ENCODE measurements at places on chromosomes 3 and 15. TPM values are rescaled to one million over a fixed set of nuclear protein-coding genes. Genes with fewer than 3 reads are reported as not detected.

Gene GOLGA8Q
- not detected for total RNA-seq

GRCh38 chr15:75985971-75986370 lies 26.3 kb downstream of the NRG4 start:
- DNase-seq: no peak

DNA sequence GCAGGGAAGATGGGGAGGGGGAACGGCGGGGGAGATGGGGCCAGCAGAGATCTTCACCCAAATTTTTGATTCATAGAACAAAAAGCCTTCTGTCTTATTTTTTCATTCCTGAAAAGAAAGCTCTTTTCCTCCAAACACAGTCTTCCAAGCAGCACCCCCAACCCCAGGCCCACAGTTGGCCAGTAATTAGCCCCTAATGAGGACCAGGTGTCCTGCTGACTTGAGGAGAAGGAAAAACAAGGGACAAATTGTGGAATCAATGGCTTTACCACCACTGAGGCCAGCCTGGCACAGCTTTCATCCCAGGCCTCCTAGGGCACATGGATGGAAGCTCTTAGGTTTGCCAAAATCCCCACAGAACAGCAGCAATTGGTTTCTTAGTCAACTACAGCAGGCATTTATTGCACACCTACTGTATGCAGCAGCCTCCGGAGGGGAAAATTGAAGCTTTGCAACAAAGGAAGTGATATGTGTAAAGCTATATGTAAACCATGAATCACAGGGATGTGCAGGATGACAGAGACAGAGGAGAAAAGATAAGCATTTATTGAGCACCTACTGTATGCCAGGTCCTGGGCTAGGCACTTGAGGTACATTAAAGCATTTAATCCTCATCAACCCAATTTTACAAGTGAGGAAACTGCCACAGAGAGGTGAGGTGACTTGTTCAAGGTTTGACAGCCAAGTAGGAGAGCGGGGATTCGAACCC lies 199.5 kb downstream of the TBC1D2B start:
- no peak for DNase-seq

DNA sequence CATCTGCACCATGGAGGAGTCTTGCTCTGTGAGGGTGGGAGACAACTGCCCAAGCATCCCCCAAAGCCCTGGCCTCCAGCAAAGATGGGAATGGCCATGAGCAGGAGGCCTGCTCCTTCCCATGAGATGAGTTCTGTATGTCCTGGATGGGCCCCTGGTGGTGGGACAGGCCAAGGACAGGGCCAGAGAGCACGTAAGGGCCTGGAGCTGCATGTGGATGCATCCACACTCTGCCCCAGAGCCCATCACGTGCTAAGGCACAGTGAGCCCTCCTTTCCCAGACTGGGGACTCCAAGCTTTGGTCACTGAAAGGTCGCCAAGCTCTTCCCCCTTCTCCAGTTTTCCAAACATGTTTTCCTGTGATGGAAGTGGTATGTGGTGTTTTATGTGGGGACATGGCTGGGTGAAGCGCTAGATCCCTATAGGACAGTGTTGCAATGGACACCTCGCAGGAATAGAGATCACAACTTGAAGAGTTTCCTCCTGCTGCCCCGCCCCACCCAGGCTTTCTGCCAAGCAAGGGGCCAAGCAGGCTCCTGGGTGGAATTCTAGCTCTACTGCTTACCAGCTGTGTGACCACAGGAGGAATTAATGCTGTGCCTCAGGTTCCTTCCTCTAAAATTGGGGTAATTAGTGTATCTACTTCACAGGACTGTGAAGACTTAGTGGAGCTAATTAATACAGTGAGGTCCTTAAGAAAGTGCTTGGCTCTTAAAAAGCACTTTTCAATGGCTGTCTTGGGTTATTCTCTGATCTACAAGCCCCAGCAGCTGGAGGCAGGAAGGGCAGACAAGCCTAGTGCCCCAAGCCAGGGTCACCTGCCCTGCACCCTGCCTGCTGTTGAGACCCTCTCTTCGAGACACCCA lies 106.4 kb upstream of the RPL32 start:
- DNase-seq: no peak

GRCh38 chr3:179268400-179269051 lies 17.6 kb upstream of the KCNMB3 start:
- DNase-seq: no peak

- no peak for DNase-seq
Measured at GRCh38 chr3:16322189-16322588, 57.2 kb downstream of the OXNAD1 start.

GRCh38 chr15:72845981-72846383 lies 62.4 kb upstream of the ADPGK start:
- no peak for DNase-seq

GRCh38 chr3:48661501-48662144 lies 1.1 kb downstream of the CELSR3 start:
- peak; percentile 92 for DNase-seq

- DNase-seq: no peak
Measured at GRCh38 chr15:75594276-75594675, 15.2 kb upstream of the PTPN9 start.

DNA sequence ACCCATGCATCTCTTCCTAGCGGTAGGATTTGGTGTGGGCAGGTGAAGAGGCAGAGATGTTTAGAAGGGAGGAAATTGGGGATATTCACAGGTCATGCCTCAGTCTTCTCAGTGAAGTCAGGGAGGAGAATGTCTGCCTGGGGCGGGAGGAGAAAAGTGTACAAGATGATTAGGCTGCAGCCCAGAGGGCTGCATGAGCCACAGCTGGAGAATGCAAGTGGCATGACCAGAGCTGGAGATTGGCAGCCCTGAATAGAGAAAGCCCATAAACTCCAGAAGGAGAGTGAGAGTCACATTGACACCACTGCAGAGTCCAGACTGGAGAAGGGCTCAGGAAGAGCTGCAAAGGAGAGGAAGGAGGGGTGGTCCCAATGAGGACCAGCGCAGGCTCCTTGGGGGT lies 22.6 kb downstream of the PDHB start:
- DNase-seq: no peak

GRCh38 chr3:150984066-150984465 lies 11.5 kb upstream of the CLRN1 start:
- no peak for DNase-seq

- no peak for DNase-seq
Measured at GRCh38 chr3:130758624-130759369, 12.2 kb upstream of the PIK3R4 start.

- DNase-seq: no peak
Measured at GRCh38 chr3:192696943-192697587, 30.3 kb downstream of the FGF12 start.

DNA sequence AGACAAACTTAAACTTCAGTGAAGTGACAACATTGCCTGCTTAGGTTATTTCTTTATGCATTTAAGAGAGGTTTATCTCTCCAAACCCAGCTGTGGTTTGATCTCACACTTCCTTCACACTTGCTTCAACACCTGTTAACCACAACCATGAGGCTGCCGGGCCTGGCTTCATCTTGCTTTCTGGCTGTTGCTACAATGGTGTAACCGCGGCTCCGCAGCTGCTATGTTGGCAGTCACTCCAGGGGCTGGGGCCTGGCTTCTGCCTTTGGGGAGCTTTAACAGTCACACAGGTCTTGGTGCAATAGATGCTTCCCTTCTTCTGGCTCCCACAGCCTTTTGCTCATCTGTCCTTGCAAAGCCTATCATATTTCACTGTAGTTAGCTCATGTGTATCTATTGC lies 72.9 kb upstream of the MNS1 start:
- no peak for DNase-seq

GRCh38 chr3:101333883-101334282 lies 13.5 kb upstream of the IMPG2 start:
- no peak for DNase-seq

- DNase-seq: no peak
Measured at GRCh38 chr3:58341376-58341775, 8.7 kb downstream of the PXK start.

- DNase-seq: no peak
Measured at GRCh38 chr3:126270145-126270811, 86.9 kb downstream of the KLF15 start.

Gene AMOTL2
- total RNA-seq: 55.6 TPM

DNA sequence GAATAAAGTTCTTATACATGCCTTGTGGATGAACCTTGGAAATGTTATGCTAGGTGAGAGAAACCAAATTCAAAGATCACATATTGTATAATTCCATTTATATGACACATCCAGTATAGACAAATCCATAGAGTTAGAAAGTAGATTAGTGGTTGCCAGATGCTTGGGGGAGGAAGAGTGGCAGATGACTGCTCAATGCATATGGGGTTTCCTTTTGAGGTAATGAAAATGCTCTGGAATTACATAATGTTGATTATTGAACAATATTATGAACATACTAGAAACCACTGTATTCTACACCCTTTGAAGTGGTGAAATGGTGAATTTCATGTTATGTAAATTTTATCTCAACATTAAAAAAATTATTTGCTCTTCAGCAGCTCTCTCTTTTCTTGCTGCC lies 100.8 kb downstream of the DHX36 start:
- no peak for DNase-seq

GRCh38 chr15:80673561-80674244 lies 21.4 kb upstream of the ABHD17C start:
- DNase-seq: no peak

DNA sequence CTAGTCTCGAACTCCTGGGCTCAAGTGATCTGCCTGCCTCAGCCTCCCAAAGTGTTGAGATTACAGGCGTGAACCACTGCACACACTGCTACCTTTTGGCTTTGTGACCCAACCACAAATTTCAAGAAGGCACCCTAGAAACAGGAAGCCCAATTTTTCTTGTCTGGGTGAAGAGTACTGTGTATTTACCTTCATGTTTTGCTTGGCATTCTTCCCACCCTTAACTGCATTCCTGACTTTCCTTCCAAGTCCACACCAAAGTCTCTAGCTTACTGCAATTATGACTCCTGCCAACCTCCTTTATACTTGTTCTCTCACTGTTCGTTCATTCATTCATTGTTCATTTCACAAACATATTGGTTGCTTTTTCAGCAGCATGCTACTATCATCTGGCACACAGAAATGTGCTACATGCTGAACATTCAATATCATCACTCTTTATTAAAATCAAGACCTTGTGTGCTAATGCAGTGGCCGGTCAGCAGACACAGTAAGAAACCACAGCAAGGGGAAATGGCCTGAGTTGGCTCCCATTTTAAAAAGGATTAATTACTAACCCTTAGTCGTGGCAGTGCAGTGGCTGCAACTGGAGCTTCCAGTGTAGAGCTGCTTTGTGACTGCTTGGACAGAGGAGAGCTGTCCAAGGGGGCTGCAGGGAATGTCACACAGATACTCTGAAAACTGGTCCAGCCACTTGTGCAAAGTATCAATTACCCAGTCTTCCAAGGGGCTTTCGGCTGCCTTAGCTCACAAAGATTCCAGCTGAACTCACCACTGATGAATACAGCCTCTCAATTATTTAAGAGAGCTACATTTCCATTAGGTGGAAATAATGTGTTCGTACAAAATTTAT lies 94.0 kb downstream of the ETFA start:
- no peak for DNase-seq

Gene ESYT3
- total RNA-seq: 0.44 TPM

Gene PLA2G4E
- total RNA-seq: not detected

- DNase-seq: no peak
Measured at GRCh38 chr3:113354307-113354706, 87.0 kb downstream of the CFAP44 start.

Gene HRG
- total RNA-seq: not detected

DNA sequence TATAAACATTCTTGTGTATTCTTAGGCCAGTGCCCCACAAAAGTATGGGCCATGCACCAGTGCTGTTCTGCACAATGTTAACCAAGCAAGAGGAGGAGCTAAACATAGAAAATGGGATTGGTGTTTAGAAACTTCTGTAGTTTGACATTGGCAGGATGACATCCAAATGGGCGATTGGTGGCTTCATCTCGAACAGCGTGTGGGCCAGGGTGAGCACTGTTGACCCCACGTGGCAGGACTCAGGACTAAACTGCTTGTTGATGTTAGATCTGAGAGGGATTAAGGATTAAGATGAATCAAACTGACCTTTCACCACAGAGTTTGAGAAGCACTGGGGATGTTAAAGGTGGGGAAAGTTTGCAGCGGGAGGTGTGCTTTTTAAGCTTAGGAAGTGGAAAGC lies 31.9 kb downstream of the ZNF710 start:
- DNase-seq: no peak

GRCh38 chr15:55221090-55222011 lies 24.6 kb upstream of the RSL24D1 start:
- no peak for DNase-seq

- DNase-seq: peak; percentile 2
Measured at GRCh38 chr3:110814170-110815007, 257.2 kb upstream of the NECTIN3 start.

- DNase-seq: no peak
Measured at GRCh38 chr3:189049458-189050236, 122.1 kb upstream of the TPRG1 start.

DNA sequence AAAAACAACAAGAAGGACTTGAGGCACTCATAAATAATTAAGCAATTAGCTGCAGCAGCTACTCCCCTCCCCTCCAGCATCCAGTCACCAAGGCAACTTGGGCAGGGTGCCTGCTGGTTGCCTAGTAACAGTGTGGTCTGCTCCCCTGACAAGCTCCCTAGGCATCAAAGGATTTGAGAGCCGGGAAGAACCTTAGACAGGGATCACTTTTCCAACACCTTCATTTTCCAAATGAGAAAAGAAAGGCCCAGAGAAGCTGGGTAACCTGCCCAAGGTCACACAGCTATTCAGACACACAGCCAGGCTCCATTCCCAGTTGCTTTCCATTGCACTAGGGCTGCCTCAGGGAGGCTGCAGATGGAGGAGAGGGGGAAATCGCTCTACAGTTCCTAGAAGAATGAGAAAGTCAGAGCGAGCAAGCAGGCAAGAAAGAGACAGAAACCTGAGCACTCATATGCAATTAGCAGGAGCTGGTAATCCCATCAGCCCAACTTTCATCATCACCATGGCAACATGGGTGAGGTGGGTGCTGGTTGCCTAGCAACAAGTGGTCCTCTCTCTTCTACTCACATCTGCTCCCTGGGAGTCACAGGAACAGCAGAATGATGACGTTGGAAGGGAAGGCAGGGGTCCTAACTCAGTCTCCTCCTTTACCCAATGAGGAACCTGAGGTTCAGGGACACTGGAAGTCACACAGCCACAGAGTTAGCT lies 3.6 kb upstream of the EIF4E3 start:
- DNase-seq: no peak

DNA sequence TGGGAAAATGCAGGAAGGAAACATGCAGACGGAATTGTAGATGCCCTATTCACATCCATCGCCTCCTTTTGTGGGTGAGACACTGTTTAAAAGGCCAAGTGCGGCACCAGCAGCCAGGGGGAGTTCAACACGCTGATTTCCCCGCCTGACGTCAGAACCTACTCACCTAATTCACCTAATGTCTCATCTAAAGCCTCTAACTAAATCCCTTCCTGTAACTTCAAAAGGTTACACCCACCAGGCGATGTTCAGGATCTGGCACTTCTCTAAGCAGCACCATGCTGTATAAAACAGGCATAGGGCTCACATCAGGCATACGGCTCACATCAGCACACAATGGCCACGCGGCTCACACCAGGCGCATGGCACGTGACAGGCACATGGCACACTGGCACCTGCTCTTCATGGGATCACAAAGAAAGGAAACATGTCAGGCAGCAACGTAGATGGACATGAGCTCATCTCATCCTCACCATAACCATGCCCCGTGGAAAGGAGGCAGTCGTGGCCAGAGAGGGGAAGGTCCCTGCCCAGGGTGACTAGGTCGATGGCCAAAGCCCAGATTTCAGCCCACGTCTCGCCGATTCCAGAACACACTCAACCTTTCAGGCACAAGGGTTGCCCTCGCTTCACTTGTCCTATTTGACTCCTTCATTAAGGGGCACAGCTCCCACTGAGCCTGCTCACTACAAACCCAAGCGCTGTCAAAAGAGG lies 21.7 kb downstream of the XXYLT1 start:
- DNase-seq: no peak

All from neural crest cell (in vitro differentiated cells).